ENCODE measurements at places on chromosomes 6 and 20.

GRCh38 chr6:112909781-112910180, 562.7 kb downstream of the RFPL4B start:
- DNase-seq = no peak

DNA sequence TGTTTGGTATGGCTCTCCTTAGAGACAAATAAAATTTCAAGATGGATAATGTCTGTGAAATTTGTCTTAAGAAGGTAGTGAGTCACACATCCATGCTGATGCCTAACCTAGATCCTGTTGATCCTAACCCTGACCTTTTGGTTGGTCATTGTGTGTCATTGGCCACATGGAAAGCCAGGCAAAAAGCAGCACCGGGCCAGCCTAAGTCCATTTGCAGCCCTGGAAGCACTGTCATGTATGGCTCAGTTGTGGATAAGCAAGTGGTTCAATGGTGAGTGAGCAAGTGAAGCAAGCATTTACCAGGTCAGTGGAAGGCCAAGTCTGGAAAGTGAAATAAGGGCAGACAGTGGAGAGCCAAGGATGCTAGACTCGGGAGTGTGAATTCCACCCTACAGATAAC, 12.1 kb upstream of the XRN2 start:
- DNase-seq = no peak

DNA sequence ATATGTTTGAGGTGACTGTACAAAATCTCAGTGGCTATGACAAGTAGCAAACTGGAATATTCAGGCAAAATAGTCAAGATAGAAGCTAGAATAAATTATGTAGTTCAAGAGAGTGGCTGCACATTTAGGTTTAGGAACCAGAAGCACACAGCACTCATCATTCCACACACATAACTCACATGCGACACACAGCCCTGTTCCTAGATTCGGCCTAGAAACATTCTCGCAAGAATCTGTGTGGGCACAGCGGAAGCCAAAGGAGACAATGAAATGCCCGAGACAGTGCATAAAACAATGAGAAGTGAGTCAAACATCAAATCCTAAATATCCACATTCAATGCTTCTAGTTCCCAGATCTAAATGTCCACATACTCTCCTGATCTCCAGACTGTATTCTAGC, 9.5 kb upstream of the SUPT3H start:
- DNase-seq = no peak

DNA sequence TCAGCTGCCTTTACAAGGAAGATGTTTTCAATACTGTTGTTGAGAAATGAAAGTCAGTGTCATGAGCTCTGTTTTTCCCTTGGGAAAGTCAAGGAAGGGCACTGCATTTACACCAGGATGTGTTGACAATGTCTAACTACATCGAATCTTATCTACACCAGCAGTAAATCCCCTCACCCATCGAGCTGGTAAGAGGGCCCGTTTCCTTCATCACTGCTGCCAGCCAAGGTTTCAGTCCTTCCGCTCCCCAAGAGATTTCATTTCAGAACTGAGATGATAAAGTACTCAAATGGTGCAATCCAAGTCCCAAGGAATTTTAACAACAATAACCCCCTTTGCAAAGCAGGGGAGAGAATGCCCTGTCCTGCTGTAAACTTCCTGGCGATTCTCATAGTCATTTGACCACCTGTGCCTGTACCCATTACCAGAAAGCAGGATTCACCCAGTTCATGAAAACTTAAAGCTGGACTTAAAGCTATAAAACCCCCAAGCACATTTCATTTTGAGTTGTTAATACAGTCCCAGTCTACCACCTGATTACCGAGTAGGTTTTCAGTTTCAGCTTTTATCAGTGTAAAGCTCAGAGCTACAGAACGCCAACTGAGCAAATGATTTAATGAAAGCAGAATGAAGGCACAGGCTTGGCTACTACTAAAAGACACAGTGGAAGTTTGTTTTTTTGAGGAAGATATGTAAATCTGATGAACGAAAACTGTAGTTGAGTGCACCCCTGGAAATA, 122.5 kb upstream of the TAB2 start:
- no peak for DNase-seq

- peak; percentile 82 for DNase-seq
Observed at GRCh38 chr20:3751675-3752385, 15.7 kb downstream of the ADISSP start.

- DNase-seq = no peak
Observed at GRCh38 chr6:51349857-51350256, 531.2 kb downstream of the TFAP2B start.

DNA sequence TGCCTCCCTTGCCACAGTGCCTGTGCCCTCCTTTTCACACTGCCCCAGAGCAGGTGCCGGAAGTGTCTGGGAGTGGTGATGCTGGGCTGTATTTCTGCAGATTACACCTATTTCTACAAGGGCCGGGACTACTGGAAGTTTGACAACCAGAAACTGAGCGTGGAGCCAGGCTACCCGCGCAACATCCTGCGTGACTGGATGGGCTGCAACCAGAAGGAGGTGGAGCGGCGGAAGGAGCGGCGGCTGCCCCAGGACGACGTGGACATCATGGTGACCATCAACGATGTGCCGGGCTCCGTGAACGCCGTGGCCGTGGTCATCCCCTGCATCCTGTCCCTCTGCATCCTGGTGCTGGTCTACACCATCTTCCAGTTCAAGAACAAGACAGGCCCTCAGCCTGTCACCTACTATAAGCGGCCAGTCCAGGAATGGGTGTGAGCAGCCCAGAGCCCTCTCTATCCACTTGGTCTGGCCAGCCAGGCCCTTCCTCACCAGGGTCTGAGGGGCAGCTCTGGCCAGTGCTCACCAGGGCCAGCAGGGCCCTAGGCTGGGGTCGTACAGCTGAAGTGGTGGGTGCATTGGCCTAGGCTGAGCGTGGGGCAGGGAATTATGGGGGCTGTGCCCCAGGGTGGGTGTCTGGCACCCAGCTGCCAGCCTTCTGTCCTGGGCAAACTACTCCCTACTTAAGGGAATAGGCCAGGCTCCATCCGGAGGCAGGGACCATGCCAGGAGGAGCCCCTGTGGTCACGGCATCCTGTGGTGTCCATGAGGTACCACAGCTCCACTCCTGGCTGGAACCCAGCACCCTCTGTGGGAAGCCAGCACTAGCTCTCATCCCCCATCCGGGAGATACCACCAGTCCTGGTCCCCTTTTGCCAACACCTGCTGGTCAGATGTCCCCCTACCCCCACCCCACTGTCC, 3.5 kb downstream of the MMP24OS start:
- DNase-seq = no peak

GRCh38 chr20:34104059-34104458, 8.0 kb downstream of the EIF2S2 start:
- no peak for DNase-seq

Data from stimulated activated naive CD8-positive, alpha-beta T cell treated with anti-CD3 and anti-CD28 coated beads, Interleukin-15, Interleukin-2, amounts not matched to agents 100 U/mL and 50 U/mL, for 24 hours (primary cell).